Stimulated activated CD4-positive, alpha-beta T cell treated with anti-CD3 and anti-CD28 coated beads, Interleukin-4, amount 100 ng/mL, for 1 hour (primary cell): ENCODE measurements at places on chromosomes 4 and X.

- no peak for DNase-seq
These were observed 229.0 kb upstream of the GLRA2 start for GRCh38 chrX:14300376-14300775.

GRCh38 chr4:54439831-54440243, 210.7 kb downstream of the PDGFRA start:
- DNase-seq, result no peak

GRCh38 chr4:90845777-90846176, 718.6 kb downstream of the CCSER1 start:
- DNase-seq, result no peak

DNA sequence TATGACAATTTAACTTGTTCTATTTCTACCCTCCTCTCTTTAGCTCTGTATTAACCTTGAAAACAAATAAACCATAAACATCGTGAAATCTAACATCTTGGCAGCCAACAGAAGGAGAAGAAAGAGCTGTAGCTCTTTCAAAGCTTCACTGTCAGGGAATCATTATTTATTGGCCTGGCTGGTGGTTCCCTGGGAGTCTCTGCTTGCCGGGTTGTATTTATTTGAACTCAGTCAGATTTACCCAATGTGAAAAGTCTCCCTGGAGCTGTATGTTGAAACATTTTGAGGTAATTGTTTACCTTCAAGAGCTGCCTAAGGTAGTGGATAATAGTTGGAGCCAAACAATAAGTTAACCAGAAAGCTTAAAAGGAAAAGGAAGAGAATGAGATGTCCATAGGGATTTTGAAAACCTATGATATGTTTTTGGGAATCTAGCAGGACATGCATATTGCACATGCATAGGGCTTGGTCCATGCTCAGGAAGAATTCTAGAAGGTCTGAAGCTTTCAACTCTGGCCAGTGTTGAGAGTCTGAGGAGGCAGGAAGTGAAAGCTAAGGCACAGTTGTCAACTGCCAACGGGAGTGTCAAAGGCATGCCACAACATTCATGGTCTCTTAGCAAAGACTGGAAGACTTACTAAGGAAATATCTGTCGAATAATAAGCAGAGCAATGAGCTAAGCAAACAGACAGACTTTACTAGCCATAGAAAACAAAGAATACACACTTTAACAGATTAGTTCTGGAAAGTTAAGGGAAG, 621.6 kb downstream of the PCDH7 start:
- DNase-seq, result no peak

DNA sequence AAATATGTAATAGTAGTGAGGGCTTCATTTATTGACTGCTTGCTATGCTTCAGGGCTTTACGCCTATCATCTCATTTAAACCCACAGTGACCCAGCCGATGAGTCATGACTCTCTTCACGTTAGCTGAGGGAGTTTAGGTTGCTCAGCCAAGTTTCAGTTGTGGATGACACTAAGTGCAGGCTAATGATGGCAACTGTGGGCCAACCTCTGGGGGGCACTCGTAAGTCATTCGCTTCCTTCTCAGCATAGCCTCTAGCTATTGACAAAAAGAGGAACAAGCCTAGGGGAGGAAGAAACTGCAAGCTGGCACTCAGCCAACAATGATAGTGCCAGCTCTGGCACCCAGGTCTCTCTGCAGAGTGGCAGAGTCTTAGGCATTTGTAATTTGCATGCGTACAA, 325.0 kb downstream of the ARHGAP10 start:
- DNase-seq, result peak; percentile 36

DNA sequence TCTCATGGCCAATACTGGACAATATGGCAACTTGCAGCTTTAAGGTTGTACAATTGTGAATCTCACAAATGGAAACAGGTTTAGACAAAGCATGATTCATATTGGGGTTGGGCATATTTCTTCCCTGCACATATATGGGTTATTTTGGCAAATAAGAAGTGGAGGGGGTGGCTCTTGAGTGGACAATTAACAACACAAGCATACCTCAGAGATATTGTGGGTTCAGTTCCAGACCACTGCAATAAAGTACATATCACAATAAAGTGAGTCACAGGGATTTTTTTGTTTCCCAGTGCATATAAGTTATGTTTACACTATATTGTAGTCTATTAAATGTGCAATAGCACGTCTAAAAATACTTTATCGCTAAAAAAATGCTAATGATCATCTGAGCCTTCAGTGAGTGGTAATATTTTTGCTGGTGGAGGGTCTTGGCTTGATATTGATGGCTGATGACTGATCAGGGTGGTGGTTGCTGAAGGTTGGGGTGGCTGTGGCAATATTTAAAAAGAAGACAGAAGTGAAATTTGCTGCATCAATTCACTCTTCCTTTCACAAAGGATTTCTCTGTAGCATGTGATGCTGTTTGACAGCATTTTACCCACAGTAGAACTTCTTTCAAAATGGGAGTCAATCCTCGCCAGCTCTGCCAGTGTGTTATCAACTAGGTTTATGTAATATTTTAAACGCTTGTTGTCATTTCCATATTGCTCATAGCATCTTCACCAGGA, 50.5 kb upstream of the OGT start:
- no peak for DNase-seq

DNA sequence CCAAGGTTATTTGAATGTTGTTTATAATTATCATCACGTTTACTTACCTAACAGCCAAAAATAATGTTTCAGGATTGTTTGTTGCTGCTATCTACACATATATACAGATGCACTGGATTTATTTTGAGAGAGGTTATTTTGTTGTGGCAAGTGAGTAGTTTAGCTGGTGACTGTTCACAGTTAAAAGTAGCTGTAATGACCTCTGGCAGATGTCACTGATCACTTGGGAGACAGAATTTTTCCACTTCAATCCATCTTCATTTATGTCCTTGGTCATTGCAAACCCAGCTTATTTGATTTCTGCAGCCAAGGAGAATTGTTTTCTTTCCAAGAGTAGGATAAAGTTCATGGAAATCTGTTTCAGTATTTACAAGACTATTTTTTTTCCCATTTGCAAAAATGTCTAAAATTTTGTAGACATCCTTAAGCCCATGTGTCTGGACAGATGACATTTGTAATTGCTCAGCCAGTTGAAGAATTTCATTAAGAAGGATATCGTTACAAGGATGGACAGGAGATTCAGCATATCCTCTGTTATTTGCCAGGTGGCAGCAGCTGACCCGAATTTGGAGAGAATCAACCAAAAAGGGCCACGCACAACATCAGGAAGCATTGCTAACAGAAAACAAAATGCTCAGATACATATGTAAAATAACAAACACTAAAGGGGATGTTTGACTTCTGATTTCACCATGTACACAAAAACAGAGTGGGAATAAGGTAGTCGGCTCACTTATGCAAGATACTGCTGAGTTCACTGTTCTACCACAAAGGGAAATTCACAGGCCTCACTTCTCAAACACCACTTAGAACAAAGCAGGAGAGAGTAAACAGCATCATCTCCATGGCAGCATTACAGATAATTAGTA, 64.5 kb downstream of the GPRIN3 start:
- DNase-seq, result no peak

DNA sequence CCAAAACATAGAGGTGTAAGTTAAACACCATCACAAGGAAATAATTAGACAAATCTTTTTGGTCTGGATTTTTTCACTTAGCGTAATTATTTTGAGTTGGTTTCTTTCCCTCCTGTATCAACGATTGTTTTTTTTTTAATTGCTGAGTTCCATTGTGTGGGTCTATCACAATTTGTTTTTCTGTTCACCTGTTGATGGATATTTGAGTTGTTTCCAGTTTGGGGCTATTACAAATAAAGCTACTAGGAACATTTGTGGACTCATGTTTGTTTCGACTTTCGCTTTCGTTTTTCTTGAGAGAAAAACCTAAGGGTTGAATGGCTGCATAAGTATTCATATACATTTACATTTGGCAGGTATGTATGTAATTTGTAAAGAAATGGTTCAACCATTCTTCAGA, 20.4 kb upstream of the FBXW7 start:
- no peak for DNase-seq

DNA sequence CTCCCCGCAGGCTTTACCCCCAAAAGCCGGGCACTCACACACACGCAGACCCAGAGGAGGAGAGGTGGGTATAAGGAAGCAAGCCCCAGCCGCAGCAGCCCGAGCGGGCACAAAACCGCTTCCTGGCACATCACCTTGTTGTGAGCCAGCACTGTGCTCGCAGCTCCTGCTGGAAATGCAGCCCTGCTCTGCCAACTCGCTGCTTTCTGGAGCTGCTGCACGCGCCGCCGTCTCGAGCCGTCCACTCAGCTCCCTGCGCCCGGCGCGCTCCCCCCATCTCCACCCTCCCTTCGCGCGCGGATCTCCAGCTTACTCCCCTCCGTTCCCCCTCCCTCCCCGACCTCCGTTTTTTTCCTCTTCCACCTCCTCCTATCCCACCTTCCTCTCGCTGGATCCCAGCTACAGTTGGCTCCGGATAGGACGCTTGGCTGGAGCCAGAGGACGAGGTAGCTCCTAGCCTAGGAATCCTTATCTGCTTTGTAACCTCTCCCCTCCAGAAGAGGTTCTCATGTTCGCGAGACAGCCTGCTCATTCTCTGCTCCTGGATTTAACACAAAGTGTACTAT, at the start of gene SPOCK3:
Gene SPOCK3 (minus strand): TSS at position 179 of the 566 bp plus-strand sequence.
- no peak for DNase-seq

- DNase-seq, result no peak
These were observed 752.3 kb upstream of the NDST4 start for GRCh38 chr4:115865736-115866135.

- DNase-seq, result no peak
These were observed 6.2 kb upstream of the CTBP1 start for GRCh38 chr4:1255151-1255550.

DNA sequence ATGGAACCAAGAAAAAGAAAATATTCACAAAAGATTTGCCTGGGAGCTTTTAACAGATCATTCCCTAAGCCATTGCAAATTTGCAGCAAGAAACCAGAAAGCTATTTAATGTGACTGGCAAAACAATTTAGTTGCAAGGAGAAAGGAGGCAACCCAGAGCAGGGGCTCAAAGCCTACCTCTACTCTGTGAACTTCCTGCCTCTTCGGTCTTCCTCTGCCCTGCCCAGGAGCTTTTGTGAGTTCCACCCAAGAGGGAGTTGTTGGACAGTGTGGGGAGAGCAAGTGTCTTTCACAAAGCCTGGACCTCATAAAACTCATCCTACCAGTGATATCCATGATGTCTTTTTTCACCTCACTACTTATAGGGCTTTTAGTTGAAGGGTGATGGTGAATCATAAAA, 107.4 kb downstream of the AFF1 start:
- DNase-seq, result no peak

DNA sequence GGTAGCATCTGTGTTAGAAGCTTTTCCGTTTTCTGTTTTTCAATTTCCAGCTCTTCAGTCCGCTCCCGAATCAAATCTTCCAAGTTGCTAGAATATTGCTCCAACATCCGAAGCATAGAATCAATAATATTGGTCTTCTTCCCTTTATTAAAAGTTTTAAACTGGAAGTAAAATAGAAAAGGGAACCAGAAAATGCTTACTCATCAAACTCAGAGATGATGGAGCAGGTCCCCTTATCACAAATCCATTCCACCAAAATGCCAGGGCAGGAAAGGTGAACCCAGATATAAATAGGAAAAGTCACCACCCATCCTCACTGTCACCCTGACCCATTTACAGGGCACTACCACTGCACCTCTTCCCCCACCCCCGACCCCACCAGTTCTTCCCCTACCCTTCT, 89.0 kb downstream of the GUCY2F start:
- no peak for DNase-seq
